ENCODE measurements at places on chromosomes 1 and 21. TPM values are rescaled to one million over a fixed set of nuclear protein-coding genes. Genes with fewer than 3 reads are reported as not detected.

The GADD45A gene
- 33.0 TPM for total RNA-seq

The COL11A1 gene
- total RNA-seq: 5.9 TPM

The TMPRSS2 gene
- not detected for total RNA-seq

The TRPM2 gene
- not detected for total RNA-seq

The SIM2 gene
- total RNA-seq: 5.4 TPM

The PGLYRP3 gene
- not detected for total RNA-seq

The TNFRSF18 gene
- not detected for total RNA-seq
